ENCODE measurements at places on chromosomes 12 and 14.

DNA sequence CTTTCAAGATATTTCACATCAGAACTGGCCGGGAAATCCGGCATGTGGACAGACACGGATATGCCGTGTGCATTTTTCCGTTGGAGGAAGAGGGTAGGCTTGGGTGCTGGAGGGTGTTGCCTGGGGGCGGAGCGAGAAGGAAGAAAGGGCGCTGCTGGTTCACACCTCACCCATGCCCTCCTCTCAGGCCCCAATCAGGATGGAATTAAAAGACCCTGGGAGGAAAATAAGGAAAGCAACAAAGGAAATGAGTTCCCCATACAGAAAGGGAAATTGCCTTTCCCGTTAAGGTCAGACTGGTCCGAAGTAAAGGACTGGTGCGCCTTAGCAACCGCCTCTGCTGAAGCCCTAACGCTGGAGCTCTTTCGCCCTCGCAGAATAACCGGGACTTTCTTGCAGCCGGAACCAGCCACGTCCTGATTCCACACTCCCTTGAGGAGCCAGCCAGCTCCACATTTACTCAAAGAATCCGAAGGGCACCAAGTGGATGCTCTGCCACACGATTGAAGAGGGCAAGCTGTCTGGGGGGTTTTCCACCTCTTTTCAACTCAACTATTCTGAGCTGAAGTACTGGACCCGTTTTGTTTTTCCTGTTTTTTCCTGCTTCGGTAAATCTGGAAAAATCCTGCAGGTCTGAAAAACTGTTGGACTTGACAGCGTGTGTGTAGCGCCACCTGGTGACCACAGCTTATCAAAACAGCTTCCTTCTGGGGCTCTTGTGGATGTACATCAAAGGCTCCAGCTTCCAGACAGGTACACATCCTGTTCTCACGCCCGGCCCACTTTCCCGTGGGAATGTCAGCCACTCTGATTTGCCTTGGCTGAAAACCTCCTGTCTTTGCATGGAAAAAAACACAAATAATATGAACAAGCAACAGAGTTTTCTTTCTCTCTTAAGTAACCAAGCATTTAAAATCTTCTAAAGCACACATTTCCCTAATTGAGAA, 37.6 kb upstream of the BCL2L14 start:
- peak; percentile 67 for DNase-seq

GRCh38 chr14:30673071-30673470, 51.0 kb downstream of the SCFD1 start:
- no peak for DNase-seq

GRCh38 chr12:7142809-7143465, 12.8 kb downstream of the CLSTN3 start:
- DNase-seq: no peak

- DNase-seq: no peak
Observed at GRCh38 chr14:74218462-74218861, 20.8 kb upstream of the VSX2 start.

GRCh38 chr14:57712102-57712501, 153.8 kb downstream of the SLC35F4 start:
- no peak for DNase-seq

DNA sequence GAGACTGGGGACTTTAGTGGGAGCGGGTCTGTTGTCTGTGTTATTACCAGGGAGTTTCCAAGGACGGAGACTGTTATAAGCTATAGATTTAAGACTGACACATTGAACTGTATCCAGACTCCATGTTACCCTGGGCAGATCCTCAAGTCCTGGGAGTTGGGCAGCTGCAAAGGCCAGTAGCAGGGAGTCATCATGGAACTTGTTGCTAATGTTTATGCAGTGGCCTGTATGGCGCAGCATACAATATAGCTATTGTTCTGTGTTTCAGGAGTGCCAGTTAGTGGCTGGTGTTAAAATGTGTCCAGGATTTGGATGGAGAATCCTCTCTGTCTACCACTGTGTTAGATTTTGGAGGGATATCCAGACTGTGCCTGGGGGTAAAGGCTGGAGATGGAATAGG, 31.7 kb downstream of the SMOC1 start:
- no peak for DNase-seq

DNA sequence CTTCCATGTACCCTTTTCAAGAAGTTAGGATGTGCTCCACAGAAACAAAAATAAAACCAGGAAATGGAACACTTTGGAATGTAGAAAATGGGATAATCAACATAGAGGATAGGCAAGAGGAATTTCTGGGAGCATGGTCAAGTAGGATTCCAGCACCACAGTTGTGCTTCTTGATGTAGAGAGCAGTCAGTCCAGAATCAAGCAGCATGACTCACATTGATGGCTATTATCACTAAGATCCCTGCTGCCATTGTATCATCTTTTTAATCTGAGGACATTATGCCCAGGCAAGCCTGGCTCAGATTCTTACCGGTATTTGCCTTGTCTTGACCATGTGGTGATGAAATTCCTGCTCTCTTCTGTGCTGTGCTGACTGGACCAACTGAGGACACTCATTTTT, 5.7 kb downstream of the ETFRF1 start:
- no peak for DNase-seq

DNA sequence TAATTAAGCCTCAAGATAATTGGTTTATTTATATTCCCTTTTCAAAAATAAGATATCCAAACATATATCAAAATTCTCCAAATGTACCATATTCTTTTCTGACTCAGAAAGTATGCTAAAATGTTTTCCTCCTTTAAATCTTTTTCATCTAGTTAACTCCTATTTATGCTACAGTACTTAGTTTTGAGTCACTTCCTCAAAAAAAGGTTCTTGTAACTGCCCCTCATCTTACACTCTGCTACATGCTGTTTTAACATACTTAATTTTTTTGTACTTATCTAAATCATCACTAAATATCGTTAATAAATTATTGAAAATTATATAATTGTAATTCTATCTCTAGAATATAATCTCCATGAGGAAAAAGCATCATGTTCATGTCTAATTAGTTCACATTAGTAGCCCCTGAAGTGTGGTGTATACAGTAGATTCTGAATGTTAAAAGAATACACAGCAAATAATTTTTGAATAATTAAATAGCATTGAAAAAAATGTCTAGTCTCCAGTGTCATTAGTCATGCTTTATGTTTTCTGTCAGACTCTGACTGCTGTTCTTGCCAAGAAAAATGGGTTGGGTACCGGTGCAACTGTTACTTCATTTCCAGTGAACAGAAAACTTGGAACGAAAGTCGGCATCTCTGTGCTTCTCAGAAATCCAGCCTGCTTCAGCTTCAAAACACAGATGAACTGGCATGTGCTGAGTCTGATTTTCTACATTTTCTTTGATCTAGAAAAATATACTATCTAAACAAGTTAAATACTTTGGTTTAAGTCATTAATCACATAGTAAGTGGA, 3.5 kb downstream of the KLRD1 start:
- no peak for DNase-seq

DNA sequence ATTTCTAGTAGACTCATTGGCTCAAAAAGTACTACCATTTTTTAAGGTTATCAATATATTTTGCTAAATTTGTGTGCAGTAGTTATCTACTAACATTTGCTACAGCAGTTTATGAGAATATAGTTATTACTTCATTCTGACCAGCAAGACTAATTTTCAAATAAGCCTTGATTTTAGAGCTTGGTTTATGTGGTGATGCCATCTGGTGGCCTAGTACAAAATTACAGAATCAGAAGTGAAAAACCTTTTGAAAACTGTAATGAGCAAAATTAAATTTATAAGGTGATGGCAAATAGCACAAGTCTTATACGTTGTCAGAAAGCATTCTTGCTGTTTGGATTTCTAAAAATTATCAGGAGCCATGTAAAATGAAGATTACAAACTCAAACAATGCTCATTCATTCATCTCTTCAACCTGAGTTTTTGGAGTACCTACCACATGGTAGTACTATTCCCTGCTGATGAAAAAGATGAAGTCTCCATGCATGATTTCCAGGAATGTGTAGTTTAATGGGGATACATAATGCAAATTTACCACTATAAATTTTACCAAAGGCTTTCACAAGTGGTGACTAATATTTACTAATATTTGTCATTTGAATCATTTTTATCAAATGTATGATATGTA, 51.0 kb downstream of the MAGOHB start:
- DNase-seq: peak; percentile 28

- DNase-seq: no peak
Observed at GRCh38 chr14:104977681-104978653, at the start of gene AHNAK2. TSS of gene AHNAK2 (minus strand) at chr14:104978374. CDS start at chr14:104978237, 137 bp downstream.

GRCh38 chr14:64541261-64541971, 875 bp downstream of the HSPA2 start:
- DNase-seq: no peak

GRCh38 chr14:35362450-35362849, 42.1 kb downstream of the NFKBIA start:
- DNase-seq: no peak

- DNase-seq: no peak
Observed at GRCh38 chr14:94615254-94615653, 3.1 kb downstream of the SERPINA3 start.

- DNase-seq: no peak
Observed at GRCh38 chr14:50936016-50936340, 8.3 kb downstream of the PYGL start.

- DNase-seq: no peak
Observed at GRCh38 chr14:50242566-50243310, 11.4 kb upstream of the SOS2 start.

- no peak for DNase-seq
Observed at GRCh38 chr14:21069388-21070082, 569 bp upstream of the ARHGEF40 start.

GRCh38 chr14:61876362-61877034, 114.3 kb downstream of the SNAPC1 start:
- DNase-seq: no peak

GRCh38 chr14:53528185-53528671, 375.1 kb upstream of the DDHD1 start:
- no peak for DNase-seq

- DNase-seq: no peak
Observed at GRCh38 chr12:109670731-109671130, 42.9 kb upstream of the FAM222A start.

DNA sequence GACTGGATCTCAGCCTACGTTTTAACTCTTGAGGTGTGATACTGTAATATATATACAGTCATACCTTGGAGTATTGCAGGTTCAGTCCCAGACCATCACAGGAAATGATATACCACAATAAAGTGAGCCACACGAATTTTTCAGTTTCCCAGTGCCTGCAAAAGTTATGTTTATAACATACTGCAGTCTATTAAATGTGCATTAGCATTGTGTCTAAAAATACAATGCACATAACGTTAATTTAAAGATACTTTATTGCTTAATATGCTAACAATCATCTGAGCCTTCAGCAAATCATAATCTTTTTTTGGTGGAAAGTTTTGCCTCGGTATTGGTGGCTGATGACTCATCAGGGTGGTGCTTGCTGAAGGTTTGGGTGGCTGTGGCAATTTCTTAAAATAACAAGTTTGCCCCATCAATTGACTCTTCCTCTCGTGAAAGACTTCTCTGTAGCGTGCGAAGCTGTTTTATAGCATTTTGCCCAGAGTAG, 18.9 kb downstream of the PYROXD1 start:
- peak; percentile 34 for DNase-seq

GRCh38 chr12:86249276-86249675, 6.9 kb downstream of the MGAT4C start:
- DNase-seq: no peak

DNA sequence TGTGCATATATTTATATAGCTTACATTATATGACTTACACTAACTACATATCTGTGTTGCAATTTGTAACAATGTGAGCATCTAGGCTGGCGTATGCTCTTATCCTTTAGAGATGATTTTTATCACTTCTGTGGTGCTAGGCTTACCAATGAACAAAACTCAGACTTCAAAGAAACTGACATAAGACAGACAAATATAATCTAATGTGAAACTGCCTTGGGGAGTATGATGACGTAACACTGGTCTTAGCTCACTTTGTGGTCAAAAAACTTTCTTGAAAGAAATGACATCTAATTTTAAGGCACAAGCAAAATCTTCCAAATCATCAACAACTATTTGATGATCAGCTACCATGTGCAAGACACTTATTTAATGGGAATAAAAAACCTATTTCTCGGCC, 50.0 kb downstream of the SOX5 start:
- no peak for DNase-seq

DNA sequence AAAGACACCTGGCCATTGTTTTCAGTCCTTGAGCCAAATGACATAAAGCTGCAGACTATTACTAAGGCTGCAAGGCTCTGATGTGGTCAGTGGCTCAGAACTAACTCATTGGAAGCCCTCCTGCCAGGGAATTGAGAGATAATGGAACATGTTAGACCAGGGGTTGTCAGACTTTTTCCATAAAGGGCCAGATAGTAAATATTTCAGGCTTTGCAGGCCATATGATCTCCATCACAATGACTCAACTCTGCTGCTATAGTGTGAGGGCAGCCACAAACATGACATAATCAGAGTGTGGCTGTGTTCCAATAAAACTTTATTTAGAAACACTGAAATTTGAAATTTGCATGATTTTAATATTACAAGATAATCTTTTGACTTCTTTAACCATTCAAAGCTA, 140.3 kb downstream of the TMEM30B start:
- DNase-seq: no peak

DNA sequence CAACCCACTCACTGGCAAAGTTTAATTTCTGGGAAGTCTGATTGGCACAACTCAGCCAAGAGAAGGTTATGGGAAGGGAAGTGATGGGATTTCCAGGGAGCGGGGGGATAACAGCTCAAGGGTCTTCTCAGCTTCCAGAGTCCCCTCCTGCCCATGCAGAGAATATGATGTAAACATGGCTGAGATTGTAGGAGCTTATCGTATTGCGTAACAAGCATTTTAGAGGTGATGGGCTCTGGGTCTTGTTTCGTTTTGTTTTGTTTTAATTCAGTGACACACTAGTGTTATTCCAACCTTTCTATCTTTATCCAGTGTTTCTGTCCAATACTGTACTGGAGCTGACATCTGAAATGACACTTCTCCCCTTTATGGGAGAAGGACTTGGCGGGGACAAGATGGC, 762.1 kb upstream of the TMEM132C start:
- no peak for DNase-seq

GRCh38 chr12:81077686-81078441, at the start of gene ACSS3:
TSS of gene ACSS3 (plus strand) at chr12:81078079. CDS start at chr12:81078121, 42 bp downstream.
- no peak for DNase-seq

DNA sequence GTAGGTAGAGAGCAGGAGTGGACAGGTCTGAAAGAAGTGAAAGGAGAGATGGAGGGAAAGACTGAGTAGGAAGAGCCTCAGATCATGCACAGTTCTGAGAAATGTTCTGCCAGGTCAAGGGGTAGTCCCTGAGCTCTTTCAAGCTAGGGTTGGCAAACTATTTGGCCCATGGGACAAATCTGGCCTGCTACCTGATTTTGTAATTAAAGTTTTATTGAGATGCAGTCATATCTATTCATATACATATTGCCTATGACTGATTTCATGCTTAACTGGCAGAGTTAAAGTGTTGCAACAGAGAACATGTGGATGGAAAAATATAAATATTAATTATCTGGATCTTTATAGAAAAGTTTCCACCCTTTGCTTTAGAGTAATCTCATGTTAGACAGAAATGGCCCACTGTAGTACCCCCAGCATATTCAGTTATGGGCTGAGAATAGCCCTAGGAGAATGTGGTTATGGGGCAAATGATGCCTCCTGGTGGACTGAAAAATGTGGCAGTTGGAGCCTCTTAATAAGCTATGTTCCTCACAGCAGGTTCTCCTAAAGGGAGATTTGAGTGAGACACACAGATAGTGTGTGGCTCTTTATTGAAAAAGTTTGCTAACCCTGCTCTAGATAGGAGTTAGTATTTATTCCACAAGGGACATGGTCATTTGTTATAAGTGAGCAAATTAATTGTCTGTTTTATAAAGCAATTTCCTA, 476.9 kb downstream of the LRIG3 start:
- DNase-seq: no peak

Measured in activated T-cell treated with anti-CD3 and anti-CD28 coated beads for 4 hours (primary cell).